ENCODE measurements at places on chromosomes 5 and 9.
A peak's percentile ranks its signal among the peaks of the same experiment; 100 is the strongest.

DNA sequence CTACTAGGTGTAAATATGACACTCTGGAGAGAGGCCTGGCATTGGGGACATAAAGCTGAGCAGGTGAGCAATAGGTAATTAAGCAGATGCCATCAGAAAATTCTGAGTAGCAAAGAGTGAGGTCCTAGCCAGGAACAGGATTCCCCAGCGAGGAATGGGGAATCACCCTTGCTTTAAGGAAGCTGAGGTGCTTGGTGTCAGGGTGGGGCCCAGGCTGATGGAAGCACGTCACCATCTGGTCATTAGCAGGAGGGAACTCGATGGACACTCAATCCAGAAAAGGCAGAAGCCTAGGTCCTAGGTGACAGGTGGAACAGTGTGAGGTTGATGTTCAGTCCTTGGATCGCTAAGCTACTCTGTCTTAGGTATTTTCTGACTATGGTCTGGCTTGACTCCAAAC is 562.7 kb upstream of the DAP start:
- DNase-seq: no peak

- no peak for DNase-seq
These were observed 196.2 kb upstream of the ELL2 start for GRCh38 chr5:96157841-96158291.

DNA sequence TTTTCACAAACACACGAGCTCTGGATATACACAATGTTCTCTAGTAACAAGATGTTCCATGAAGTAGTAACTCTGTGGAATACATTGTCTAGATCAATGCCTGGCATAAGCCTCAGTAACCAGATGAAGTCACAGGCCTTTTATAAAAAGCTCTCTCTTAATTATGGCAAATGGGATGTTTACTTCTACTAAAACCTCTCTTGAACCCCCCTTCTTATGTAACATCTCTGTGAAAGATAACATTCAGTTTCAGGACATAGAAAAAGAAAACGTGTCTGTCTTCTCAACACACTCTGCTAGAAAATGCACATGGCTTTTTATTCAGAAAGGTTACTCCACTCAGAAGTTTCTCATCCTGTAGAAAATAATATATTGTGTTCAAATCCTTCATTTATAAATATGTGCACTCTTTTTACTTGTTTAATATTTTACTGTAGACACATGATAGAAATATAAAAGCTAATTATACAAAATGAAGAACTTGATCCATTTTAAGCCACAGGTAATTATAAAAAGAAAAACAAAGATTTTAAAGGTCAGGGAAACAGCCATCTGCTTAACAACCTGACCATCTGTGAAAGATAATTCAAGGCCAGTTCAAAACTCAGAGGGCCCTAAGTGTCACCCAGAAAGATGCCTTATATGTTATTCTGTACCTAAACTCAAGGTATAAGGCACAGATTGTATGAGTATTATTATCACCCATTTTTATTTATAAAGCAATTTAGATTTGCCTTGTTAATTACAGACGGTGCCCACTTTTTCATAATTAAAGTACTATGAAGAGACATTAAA is 812.0 kb downstream of the CDH18 start:
- no peak for DNase-seq

DNA sequence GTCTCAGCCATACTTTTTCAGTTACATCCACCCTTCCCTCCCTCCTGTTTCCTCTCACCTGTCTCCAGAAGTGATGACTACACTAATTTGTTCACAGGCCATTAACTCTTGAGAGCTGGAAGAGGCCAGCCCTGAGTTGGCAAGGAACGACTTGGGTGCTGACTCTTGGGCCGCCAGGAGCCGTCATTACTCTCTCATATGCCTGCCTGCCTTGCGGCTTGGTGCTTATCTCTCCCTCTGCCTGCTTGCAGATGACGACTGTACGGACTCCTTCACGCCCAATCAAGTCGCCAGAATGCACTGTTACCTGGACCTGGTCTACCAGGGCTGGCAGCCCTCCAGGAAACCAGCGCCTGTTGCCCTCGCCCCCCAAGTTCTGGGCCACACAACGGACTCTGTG is 66.1 kb downstream of the PAPPA start:
- no peak for DNase-seq

GRCh38 chr5:124494540-124495116 is 251.8 kb downstream of the ZNF608 start:
- no peak for DNase-seq

- DNase-seq: no peak
These were observed 66.4 kb downstream of the EFNA5 start for GRCh38 chr5:107604146-107604910.

GRCh38 chr5:33761139-33761538 is 130.7 kb downstream of the ADAMTS12 start:
- DNase-seq: no peak

DNA sequence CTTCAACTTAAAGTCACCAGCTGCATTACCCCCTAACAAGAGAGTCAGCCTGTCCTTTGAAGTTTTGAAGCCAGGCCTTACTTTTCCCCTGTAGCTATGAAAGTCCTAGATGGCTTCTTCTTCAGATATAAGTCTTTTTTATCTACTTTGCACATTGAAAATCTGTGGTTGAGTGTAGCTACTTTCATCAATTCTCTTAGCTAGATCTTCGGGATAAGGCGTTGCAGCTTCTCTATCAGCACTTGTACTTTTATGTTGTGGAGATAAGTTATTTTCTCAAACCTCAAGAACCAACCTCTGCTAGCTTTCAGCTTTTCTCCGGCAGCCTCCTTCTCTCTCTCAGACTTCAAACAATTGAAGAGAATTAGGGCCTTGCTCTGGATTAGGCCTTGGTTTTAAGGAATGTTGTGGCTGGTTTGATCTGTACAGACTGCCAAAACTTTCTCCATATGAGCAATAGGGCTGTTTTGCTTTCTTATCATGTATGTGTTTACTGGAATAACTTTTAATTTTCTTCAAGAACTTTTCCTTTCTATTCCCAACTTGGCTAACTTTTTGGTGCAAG is 21.6 kb downstream of the CATSPER3 start:
- no peak for DNase-seq

- DNase-seq: no peak
These were observed 127.2 kb downstream of the C9orf50 start for GRCh38 chr9:129493706-129494047.

DNA sequence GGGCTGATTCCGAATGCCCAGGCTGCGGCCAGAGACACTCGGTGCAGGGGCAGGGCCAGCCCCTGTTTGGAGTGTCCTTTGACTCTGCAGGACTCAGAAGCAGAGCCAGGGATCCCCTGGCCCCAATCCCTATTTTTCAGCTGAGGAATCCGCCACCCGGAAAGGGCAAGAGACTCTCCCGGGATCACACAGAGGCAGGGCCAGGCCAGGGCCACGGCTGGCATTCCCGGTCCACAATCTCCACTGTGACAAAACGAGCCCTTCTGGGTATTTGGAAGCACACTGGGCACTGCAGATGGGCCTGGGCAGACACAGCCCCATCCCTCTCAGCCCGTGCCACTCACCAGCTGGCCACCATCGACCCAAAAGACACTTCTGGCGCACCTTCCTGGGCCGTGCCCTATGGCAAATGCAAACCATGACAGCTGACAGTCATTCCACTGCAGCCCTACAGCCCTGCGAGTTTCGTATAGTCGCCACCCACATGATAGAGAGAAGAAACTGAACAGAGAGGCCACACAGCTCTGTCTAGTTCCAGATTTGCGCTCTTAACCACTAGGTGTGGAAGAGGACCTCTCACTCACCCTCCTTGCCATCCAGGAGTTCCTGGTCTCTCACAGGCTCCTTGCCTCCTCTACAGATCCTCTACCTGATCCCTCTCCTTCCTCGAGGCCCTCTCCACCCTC is 13.3 kb downstream of the NR5A1 start:
- no peak for DNase-seq

DNA sequence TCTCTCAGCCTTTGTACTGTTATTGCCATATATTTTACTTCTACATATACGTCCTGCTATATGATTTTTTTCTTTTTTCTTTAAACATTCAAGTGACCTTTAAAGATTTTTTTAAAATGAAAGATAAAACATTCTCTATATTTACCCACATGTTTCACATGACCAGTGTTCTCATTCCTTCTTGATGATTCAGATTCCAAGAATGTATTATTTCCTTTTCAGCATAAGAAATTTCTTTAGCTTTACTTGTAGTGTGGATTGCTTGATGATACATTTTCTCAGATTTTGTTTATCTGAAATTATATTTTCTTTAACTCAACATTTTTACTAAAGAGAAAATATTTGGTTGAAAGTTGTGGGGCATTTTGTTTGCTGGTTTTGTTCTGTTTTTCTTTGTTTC is 792.1 kb downstream of the BRINP1 start:
- no peak for DNase-seq

DNA sequence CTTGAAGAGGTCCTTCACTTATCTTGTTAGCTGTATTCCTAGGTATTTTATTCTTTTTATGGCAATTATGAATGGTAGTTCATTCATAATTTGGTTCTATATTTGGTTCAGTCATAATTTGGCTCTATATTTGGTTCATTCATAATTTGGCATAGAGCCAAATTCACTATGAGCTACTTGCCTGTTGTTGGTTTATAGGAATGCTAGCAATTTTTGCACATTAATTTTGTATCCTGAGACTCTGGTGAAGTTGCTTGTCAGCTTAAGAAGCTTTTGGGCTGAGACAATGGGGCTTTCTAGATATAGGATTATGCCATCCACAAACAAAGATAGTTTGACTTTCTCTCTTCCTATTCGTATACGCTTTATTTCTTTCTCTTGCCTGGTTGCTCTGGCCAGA is 142.2 kb downstream of the PLCXD3 start:
- DNase-seq: no peak

- DNase-seq: no peak
These were observed 762.6 kb upstream of the SEMA6A start for GRCh38 chr5:117337064-117337749.

DNA sequence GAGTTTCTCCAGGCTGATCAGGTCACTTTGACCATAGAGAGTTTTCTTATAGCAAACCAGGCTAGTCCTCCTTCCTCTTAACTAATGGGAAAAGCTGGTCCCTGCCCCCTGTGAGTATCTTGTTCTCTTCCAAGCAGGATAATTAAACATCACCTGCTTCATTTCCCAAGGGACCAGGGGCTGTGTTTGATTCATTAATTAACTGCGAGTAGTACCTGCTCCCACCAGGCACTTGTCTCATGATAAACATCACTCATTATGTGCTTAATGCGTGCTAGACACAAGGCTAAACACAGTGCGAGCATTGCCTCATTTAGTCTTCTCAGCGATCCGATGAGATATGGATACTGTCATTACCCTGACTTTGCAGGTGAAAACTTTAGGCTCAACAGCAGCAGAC is 1.7 kb upstream of the FAM163B start:
- no peak for DNase-seq

DNA sequence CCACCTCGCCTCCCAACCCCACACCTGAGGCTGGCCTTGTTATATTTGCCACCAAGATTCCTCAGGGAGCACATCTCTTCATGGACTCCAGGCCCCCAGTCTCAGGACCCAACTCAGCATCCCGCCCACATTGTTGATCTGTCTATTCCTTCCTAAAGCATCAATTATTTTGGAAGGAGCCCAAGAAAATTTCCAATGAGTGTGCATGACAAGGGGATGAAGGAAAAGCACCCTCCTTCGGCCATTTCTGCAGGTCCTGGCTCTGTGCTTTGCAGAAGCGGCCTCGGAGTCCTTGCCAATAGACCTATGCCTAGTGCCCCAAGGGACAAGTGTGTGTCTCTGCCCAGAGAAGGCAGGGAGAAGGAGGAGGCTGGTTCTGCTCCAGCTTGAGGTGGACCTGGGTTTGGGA is 273.2 kb downstream of the GADD45G start:
- DNase-seq: no peak

DNA sequence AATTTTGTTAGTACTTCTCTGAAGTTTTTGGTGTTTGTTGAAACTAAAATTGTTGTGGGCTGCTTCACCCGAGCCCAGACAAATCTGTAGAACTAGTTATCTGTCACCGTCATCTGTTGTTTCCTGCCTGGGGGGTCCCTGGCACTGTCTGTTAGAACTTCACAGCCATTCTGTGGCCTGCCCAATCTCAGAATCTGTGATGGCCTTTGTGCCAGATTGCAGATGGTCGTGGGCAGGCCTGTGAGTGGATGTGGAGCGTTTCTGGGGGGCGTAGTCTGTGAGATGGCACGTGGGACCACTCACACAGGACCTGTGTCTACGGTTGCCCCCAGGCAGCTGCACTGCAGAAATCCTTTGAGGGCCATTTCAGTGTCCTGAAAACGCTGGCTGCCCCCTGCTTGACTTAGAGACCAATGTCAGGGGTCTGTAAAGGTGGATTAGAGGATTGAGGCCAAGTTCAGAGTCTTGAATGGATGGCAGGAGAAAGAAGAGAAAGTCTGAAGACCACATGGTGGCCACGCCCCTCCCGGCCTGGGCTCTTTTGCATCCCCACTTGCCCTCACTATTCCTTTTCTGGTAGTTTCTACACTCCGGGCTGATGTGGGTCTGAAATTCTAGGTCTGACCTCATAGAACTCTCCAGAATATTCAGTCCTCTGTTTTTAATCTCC is 38.3 kb downstream of the TRIO start:
- no peak for DNase-seq

- DNase-seq: peak; percentile 44
These were observed 95.3 kb upstream of the SLC12A2 start for GRCh38 chr5:127988146-127988760.

GRCh38 chr5:144202726-144203125 is 32.1 kb downstream of the KCTD16 start:
- DNase-seq: no peak

- DNase-seq: no peak
These were observed 448 bp downstream of the RELL2 start for GRCh38 chr5:141637123-141637766.

DNA sequence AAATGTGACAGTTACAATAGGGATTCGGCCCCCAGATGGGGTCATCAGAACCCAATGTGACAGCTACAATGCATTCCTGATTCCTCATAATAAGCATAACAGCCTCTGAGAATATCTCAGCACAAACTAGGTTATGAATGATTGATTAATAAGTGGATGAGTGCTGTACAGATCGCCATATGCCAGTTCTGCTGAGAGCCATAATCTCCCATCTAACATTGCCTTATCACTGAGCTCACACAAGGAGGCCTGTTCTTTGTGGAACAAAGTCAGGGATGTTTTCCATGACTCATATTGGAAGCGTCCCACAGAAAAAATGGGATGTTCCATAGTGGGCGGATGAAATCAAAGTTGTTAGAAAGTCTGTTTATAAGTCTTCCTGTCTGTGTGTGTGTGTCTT is 89.6 kb downstream of the KIF4B start:
- DNase-seq: no peak

DNA sequence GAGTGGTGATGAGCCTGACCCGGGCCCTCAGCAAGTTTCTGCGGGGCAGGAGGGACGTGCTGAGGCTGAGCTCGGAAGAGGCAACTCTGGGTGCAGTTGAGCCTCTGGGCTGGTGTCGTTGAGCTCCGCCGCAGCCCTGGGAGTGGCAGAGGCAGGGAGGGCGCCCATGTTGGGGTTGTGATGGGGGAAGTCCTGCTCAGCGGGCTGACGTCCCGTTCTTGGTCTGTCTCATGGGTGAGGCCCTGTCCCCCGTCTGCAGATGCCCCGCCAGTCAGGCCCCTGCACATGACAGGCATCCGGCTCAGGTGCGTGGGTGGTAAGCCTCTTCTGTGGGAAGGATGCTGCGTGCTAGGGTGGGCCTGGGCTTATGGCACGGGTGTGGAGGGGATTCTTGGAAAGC is 64.3 kb downstream of the RXRA start:
- DNase-seq: no peak
